ENCODE measurements at places on chromosomes 5 and 9.

DNA sequence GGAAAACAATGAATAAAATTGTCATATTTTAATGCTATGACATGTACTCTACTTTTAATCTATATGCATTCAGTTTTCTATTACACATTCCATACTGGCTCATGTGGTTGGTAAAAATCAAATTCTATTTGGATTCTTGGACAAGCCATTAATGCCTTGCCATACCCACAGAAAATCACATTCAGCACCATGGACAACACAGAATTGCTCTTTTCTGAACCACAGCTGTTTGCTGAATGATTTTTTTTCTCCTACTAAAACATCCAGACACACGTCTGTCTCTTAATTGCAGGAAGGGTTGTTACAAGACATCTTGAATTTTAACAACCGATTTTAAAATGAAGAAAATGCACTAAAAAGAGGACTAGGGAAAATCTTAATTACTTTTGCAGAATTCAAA is 675.6 kb downstream of the BRINP1 start:
- DNase-seq: no peak

GRCh38 chr5:41161271-41161670 is 52.1 kb downstream of the C6 start:
- no peak for DNase-seq

DNA sequence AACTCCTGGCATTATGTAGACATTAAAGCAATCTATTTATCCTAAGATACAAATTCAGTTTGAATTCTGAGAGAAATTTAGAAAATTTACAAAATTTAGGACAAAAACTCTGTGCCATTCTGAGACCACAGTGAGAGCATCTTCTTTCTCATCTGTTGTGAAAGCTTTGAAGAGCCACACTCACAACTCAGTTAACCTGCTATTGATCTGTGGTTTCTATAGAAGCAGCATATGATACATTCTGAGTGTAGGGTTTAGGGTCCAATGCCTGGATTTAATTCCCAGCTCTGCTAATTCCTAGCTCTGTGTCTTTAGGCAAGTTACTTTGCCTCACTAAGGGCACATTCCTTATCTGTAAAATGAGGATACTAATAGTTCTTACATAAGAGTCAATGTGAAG is 21.6 kb downstream of the CAST start:
- DNase-seq: no peak

- no peak for DNase-seq
Observed at GRCh38 chr9:89591274-89592212, 13.3 kb upstream of the GADD45G start.

DNA sequence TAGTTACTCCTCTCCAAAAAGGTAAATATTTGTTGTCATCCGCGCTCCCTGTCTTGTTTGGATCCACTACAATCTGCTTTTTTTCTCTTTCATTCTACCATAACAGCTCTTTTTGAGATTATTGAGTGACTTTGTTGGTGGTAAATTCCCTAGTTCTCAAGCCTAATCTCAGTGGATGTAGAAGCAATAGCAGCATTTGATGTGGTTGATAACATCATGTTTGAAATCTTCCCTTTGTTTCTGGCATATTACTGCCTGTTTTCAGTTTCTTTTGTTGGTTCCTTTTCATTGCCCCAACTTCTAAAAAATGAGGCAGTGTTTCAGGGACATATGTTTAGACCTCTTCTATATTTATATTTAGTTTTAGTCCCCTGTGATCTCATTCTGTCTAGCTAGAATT is 8.9 kb downstream of the CDC42SE2 start:
- DNase-seq: no peak

GRCh38 chr9:89687848-89688247 is 83.0 kb downstream of the GADD45G start:
- DNase-seq: no peak

DNA sequence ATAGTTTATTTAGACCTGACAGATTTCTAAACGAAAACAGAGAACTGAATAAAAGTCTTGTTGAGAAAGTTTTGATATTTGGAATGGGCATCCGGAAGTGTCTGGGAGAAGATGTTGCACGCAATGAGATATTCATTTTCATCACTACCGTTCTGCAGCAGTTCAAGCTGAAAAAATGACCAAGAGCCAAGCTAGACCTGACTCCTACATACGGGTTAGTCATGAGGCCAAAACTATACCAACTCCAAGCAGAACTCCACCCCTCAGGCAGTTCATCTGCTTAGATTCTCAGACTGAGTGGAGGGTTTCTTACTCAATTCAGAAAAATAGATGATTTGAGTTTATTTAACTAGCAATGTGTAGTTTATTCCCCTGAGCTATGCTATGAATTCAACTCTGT is 95.4 kb upstream of the ANXA1 start:
- no peak for DNase-seq

GRCh38 chr9:134662143-134662876 is 20.7 kb downstream of the COL5A1 start:
- DNase-seq: no peak

GRCh38 chr5:93915142-93915553 is 173.7 kb upstream of the POU5F2 start:
- no peak for DNase-seq

DNA sequence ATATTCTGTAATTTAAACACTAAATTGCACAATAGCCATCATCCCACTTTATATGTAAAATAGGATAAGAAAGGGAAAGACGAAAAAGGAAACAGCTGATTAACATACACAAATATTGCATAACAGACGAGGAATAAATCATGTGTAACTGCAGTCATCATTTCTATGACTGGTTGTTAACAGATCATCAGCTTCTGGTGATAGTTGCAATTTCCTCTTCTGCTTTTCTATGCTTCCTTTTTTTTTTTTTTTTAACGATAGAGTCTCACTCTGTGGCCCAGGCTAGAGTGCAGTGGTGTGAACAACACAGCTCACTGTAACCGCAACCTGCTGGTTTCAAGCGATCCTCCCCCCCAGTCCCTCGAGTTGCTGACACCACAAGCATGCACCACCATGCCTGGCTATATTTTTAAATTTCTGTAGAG is 22.5 kb upstream of the JAKMIP2 start:
- peak; percentile 91 for DNase-seq

GRCh38 chr5:141637123-141637766 is 448 bp downstream of the RELL2 start:
- DNase-seq: no peak

GRCh38 chr9:113341712-113342410 is 1.8 kb upstream of the WDR31 start:
- DNase-seq: no peak

DNA sequence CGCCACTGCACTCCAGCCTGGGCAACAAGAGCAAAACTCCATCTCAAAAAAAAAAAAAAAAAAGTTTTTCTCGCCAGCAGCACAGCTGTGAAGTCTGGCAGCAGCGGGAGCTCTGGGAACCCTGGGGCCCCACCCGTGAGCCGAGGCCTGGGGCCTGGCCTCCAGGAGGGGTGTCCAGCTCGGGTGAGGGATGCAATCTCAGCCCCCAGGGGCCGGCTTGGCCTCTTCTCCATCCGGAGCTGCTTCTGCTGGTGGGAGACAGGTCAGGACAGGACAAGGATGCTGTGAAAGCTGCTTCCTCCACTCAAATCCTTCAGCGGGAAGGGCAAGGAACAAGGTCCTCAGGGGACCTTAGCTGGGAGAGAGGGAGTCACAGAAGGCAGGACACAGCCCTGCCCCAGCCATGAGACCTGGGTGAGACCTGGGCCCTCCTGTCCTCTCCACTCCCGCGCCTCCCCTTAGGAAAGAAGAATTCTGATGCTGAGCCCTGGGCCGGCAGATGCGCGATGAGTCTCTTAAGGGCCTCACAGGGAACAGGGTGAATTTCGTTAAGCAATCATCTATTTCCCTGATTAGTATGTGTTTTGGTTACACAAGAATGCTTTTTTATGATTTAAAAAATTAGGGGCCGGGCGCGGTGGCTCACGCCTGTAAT is 30.6 kb downstream of the PLPP7 start:
- DNase-seq: no peak

DNA sequence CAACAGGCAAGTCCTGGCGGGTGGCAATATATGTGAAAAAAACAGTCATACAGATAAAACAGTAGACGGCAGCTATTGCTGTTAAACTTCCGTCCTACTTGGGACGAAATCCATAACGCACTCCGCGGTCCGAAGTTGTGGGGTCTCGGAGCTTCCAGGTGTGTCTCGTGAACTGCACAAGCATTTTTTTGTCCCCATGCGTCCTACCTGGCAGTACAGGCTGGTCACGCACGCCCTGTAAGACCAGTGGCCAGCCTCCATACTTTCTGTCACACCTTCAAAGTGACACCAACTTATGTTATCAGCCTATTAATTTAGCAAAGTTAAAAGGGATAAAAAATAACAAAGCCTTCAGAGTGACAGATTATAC is 51.3 kb downstream of the TGFBI start:
- no peak for DNase-seq

GRCh38 chr5:112690605-112691338 is 46.9 kb upstream of the APC start:
- DNase-seq: no peak

GRCh38 chr5:31664566-31664965 is 25.6 kb downstream of the PDZD2 start:
- DNase-seq: no peak

DNA sequence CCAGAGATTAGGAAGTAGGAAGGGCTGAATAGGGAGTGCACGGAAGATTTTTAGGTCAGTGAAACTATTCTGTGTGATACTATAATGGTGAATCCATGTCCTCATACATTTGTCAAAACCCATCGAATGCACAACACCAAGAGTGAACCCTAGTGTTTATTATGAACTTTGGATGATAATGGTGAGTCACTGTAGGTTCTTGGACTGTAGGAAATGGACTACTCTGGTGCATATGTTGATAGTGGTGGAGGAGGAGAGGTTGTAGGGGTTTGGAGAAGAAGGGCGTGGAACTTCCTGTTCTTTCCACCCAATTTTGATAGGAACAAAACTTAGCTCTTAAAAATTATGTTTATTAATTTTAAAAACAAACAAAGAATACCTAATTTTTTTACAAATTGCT is 14.3 kb downstream of the CTSL start:
- no peak for DNase-seq

DNA sequence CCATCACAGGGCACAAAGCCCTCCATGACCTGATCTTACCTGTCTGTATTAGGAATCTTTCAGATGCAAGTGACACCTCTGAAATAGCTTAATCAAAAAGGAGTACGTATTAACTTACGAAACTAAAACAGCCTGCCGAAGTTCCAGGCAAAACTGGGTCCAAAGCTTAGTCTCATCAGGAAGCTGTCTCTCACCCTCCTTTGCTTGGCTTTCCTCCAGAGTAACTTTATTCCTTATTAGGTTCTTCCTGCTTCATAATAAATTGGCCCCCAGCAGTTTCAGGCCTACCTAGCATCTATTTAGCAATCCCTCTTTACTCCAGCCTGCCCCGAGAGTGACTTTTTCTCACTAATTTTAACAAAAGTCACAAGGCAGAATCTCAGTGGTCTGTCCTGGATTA is 58.4 kb upstream of the STK32A start:
- DNase-seq: no peak

GRCh38 chr9:97907046-97907445 is 15.3 kb downstream of the TRMO start:
- no peak for DNase-seq

DNA sequence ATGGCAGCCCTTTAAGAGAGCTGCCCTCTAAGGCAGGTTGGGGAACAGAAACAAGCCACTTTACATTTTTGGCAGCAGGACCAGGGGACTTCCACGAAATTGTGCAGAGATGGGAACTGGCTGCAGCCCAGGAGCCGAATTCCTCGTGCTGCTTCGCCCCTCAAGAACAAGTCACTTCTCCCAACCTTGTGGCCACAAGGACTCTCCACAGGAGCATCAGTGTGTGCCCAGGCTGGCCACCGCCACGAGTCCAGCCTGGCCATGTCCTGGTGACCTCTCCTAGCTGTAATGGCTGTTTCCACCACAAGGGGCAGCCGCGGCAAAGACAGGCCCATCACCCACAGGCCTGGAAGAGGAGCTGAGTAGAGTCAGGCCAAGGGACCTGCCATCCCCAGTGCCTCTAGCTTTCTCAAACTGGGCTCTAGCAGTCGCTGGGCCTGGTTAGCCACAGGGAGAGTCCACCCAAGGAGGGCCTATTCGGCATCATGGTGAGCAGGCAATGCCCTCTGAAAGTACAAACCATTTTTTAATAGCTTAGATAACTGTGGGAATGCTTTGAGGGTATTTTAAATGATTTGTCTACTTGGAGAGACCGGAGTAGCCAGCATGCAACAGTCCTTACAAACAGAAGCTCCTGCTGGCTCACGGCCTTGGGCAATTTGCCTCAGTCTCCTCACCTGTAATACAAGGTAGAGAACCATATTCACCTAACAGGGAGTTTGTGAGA is 129.0 kb downstream of the COL23A1 start:
- DNase-seq: no peak

DNA sequence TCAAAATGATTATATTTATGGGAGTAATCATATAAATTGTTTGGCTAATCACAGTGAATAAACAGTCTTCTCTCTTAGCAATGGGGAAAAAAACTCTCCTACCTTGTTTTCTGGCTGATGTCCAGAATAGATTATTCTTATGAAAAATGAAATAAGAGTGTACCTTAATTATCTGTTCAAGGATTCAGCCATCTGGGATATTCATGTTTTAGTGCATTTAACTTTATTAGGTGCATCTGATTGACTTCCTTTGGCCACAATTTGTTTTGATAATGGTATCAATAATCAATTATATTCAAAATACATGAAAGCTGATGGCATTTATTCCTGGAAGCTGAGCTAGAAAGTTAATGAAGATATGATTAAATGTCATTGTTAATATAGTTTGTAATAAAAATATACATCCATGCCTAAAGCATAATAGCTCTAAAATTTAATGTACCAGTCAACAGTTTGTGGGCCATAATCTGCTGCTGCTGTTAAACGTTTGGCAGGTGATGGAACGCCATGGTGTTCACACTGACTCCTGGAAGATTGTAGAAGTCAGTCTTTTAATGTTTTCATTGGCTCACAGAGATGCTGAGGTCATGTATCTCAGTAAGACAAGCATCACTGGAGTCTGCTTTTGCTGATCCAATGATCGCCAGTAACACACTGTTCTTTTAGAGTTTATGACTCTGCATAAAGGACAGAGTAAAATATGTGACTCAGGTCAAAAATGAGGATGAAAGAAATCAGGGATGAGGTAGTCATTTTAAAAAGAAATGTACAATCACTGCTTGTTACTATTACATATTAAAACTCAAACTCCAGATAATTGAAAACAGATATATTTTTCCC is 105.8 kb downstream of the ISL1 start:
- DNase-seq: no peak

- no peak for DNase-seq
Observed at GRCh38 chr5:175422058-175422457, 21.9 kb downstream of the DRD1 start.
